LHCN-M2 (cell line): ENCODE measurements at places on chromosomes 7 and 10.

- DNase-seq: no peak
These were observed 1.6 kb downstream of the FAM171A1 start for GRCh38 chr10:15369256-15370211.

DNA sequence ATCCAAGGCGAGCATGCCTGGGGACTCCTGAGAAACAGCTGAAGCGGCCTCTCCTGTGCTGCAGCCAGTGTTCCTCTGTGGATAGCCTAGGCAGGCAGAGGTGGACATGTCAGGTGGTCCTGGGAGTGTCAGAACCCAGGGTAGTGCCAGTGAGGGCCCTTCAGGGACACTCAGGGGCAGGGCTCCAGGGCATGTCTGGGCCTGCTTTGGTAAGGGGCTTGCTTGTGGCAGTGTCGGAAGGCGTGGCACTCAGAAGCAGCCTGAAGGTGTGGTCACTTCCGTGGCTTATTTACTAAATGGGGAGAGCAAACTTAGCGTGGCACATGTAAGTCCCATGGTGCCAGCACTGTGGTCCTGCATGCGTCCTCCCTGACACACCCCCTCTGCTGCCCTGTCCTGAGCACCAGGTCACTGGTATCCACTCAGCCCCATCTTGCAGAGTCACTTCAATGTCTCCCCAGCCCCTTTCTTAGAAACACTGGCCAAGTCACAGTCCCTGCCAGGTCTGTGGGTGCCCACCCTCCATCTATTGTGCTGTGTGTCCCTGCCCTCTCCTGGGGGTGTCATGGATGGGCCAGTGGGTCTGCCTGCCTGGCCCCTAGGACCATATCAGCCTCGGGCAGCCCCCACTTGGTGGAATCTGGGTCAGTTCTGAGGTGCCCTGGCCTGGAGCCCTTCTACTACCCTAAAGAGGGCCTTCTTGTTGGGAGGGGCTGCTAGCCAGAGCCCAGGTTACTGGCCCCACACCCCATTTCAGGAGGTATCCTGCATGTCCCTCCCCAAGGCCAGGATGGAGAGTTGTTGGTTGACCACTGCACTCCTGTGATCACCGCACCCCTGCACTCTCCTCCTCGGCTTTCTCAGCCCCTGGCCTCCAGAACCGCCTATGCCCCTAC lies 6.4 kb downstream of the ZMIZ2 start:
- no peak for DNase-seq

GRCh38 chr10:3192856-3193635 lies 20.5 kb upstream of the PITRM1 start:
- peak; percentile 58 for DNase-seq

- no peak for DNase-seq
These were observed 849.7 kb downstream of the KCNMA1 start for GRCh38 chr10:76787746-76788451.

- DNase-seq: no peak
These were observed 5.1 kb downstream of the BLNK start for GRCh38 chr10:96266118-96266770.

DNA sequence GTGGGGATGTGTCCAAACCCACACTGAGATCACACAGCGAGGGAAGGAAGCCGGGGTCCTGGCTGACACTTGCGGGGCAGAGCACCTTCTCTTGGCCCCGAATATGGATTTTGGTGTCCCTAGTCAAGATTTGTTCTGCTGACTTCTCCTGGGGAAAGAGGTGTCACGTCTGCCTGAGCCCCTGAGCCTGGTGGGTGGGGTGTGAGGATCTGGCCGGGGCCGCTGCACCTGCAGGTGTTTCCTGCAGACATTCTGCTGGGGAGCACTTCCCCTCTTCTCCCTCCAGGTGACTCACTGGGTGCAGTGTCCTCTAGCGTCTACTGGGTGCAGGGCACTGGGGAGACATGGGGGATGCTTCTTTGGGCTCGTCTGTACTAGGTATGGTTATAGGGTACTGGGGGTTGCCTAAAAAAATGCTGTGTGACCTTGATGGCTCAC lies 99.2 kb downstream of the GRK5 start:
- DNase-seq: no peak

GRCh38 chr10:95403700-95404461 lies 113.1 kb upstream of the PDLIM1 start:
- no peak for DNase-seq

DNA sequence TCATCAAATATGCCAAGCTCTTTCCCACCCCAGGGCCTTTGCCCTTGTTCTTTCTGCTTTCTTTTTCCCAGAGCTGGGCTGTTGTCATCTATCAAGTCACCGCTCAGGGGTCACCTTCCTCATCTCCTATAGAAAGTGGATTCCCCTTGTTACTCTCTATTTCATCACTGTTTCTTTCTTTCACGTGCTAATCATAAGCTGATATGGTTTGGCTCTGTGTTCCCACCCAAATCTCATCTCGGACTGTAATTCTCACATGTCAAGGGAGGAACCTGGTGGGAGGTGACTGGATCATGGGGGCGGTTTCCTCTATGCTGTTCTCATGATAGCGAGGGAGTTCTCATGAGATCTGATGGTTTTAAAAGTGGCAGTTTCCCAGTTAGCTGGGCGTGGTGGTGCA lies 17.0 kb upstream of the TIAL1 start:
- no peak for DNase-seq

GRCh38 chr10:8183241-8183704 lies 128.8 kb downstream of the GATA3 start:
- DNase-seq: peak; percentile 2

DNA sequence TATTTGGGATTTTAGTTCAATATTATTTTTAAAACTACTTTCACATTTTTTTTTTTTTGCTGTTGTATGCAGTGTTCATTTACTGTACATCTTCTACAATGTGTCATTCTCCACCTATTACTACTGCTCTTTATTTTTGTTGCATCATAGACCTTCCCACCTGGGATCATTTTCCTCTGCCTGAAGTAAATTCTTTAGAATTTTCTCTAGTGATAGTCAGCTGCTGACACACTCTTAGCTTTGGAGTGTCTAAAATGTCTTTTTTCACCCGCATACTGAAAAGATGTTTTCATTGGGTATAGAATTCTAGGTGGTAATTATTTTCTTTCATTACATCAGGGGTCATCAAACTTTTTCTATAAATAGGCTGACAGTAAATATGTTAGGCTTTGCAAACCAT lies 30.5 kb downstream of the CFAP43 start:
- DNase-seq: no peak

GRCh38 chr10:36187380-36188079 lies 545.4 kb upstream of the FZD8 start:
- no peak for DNase-seq

- DNase-seq: no peak
These were observed 8.3 kb downstream of the EN2 start for GRCh38 chr7:155466142-155466813.

DNA sequence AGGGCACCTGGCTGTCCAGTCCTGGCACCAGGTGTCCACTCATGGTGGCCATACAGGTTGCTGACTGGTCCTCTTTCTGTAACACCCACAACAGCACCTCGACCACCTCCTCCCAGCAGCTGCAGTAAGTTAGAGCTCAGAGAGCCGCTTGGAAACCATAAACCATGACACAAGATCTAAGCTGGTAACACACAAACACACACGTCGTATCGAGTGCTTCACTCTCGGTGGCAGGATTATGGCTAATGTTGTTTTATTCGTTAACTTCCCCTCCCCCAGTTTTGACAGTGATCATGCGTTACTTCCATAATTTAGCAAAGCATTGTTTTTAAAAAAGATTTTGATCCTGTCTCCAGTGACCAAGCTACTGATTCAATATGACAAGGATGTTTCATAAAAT lies 59.7 kb downstream of the CAMK2B start:
- DNase-seq: no peak

DNA sequence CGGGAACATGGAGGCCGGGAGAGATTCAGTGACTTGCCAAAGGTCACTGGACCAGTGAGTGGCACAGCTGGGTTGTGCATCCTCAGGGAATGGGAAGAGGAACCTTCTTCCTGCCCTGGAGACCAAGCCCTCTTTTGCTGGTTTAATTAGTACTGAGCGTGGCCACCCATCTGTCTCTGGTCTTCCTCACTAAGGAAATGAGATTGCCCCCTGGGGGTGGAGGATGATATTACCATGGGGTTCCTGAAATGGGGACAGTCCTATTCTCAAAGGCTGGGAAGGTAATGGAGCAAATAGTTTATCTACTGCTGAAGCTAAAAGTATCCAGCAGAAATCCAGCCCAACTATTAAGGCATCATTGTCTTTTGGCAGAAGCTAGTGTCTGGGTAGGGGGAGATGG lies 98.6 kb upstream of the FGFR2 start:
- DNase-seq: peak; percentile 15

GRCh38 chr7:42385912-42386311 lies 148.9 kb upstream of the GLI3 start:
- DNase-seq: peak; percentile 10

GRCh38 chr10:19966751-19967150 lies 150.5 kb downstream of the PLXDC2 start:
- no peak for DNase-seq

DNA sequence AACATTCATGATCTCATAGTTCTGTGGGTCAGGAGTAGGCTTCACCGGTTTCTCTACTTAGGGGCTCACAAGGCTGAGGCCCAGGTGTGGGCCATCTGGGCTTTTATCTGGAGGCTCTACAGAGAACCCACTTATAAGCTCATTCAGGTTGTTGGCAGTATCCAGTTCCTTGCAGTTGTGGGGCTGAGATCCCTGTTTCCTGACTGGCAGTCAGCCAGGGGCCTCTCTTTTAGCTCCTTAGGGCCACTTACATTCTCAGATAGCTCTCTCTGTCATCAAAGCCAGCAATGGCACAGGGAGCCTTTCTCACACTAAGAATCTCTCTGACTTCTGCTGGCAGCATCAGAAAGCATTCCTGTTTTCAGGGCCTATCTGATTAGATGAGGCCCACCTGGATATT lies 18.2 kb upstream of the HECTD2 start:
- DNase-seq: no peak

DNA sequence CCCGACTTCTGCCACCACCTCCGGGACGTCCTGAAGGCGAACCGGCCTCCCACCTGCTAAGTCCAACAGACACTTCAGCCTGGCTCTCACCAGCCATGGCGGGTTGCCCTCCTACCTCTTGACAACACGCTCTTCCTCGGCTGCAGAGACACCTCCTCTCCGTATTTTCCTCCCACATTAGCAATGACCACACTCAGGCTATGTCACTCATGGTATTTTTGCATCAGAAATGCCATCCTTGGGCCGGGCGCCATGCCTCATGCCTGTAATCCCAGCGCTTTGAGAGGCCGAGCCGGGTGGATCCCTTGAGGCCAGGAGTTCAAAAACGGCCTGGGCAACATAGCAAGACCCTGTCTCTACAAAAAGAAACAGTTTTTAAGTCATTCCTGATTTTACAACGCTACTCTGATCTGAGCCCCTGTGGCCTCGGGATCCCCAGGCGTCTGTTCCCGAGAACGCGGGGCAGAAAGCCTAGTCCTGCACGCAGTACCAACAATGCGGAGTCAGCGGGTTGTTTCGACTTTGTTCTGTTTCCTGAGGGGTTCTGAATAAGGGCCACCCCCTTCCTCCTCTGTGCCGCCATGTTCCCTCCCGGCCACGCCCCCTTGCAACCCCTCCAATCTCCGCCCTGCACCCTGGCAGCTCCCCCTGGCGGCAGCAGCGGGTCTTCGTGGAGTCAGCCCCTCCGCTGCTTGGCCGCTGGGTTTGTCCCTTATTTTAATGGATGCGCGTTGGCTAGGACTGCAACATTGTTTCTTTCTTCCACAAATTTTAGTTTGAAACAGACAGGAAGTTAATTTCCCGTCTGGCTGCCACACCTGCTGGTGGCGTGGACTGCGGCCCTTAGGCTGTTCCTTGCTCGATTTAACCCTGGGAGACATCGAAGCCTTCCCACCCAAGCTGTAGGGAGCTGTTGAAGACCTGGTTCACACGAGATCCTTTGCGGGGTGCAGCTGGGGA lies 9.7 kb upstream of the ZFAND2A start:
- DNase-seq: peak; percentile 74

DNA sequence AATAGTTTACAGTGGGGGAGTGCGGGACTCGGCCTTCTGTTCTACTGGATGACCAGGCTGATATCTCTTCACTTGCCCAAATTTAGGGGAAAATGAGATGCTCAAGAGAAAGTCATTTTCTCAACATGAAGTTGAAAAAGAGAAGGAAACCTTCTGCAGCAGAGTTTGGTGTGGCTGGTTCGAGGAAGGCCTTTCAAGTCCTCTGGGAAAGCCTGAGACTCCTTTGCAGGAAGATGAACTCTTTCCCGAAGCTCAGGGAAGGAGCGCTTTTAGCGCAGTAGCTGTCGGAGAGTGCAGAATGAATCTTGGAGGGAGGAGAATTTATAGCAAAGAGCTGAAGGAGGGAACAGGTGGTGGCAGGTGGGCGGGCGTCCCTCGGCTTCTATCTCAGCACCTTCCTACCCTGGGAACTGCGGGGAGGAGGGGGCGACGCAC lies at the start of gene ATOH7:
TSS of gene ATOH7 (minus strand) at position 297 of the 435 bp plus-strand sequence. CDS start 436 bp downstream, outside the sequence.
- no peak for DNase-seq

GRCh38 chr10:124033887-124034218 lies 59.5 kb downstream of the CHST15 start:
- DNase-seq: peak; percentile 28

DNA sequence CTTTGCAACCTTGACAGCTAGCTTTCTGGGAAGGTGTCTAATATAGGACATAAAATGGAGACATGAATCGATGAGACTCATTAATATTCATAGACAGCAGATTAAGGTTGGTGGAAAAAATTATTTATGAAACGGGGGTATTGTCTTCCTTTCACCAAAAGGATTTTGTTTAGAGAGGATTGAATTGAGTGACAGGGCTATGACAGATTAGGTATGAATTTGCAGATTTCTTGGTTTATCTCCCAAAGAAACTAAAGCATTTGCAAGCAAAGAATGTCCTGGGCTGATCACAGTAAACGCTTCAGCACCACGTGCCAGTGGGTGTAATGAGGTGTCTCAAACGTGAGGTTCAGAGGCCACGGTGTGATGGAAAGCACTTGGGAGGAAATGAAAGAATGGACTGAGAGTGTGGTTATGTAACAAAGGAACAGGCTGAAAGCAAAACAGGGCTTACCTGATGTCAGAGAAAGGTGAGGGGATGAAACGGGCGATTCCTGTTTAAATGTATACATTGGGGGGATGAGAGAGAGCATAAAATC lies 329.2 kb upstream of the NPVF start:
- no peak for DNase-seq

DNA sequence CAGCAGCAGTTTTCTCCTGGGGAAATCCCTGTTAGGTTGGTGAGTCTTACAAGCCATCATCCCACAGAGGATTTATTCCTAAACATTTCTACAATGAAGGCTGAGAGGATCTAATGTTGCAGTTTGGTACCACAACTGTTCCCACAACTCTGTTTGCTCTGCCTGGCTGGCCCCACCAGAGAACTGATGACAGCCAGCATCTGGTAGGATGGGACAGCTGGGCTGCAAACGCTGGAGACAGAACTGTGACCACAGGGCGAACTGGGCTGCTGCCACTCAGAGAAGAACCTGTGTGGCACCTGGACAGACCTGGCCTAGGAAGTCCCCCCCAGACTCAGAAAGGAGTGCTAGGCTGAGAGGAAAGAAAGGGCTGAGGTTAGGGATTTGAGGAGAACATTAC lies 94.8 kb downstream of the CALN1 start:
- DNase-seq: no peak

DNA sequence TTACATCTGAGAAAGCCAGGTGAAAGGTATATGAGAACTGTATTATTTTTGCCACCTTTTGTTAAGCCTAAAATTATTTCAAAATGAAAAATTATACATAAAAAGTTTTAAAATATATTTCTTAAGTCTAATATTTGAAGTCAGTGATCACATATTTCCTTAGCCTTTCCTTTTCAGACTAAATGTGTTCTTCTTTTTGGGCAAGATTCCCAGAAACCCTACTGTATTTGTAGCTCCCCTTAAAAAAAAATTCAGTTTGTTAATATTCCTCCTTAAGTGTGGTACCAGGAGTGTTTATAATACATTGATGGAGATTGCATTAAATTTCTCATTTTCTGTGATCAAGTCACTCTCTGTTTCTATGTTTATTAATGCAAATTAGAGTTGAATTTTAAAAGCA lies 22.8 kb downstream of the DNAJC1 start:
- no peak for DNase-seq
